ENCODE measurements at places on chromosomes 3 and 15.
A peak's percentile ranks its signal among the peaks of the same experiment; 100 is the strongest.

GRCh38 chr15:57921371-57921770 lies 144.1 kb downstream of the ALDH1A2 start:
- DNase-seq: no peak

GRCh38 chr3:33577588-33577987 lies 137.4 kb upstream of the UBP1 start:
- no peak for DNase-seq

DNA sequence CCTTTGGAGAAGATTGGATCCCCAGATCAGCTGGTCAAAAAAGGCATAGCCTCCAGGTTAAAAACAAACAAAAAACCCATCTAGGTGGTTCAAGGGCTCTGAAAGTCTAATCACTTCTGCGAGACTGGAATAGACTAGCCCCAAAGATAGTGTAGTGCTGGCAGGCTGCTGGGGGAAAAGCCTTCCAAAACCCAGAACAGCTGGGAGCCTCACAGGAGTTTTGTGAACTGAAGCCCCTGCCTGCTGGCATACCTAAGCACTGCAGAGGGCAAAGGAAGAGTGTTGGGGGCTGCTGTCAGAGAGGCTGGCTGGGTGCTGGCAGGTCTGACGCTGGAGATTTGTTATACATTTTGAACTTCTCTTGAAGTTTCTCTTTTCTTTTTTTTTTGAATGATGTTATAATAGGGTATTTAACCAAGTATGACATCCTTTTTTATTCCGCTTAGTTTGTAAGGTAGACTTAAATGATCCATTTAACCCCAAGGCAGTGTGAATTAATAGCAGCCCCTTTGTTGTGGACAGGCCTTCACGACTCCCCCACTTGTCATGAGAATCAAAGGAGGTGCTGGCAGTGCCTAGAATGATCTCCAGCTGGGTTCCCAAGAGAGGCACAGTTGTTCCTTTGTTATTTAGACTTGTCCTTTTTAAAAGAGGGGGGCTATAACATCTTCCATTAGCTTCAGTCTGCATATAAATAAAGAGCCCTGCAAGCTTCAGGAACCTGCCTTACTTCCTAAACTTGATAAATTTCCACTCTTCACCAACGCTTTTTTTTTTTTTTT lies 53.9 kb downstream of the CRTC3 start:
- no peak for DNase-seq

DNA sequence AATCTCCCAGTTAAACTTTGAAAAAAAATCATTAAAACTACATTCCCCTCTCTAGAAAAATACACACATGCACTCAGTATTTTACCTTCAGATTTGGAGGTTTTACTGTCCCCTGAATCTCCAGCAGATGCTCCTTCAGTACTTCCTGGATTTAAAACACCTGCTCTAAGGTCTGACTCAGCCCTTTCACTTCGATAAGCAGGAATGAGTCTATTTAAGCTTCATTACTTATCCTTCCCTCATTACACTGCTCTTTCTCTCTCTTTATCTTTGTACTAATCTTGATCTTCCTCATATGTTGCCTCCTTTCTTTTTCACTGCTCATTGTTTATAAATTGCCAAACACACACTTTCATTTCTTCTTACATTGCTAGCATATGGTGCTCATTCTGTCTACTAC lies 443.9 kb downstream of the DIPK2A start:
- DNase-seq: no peak

- DNase-seq: peak; percentile 37
These were observed 61.3 kb upstream of the CMTM8 start for GRCh38 chr3:32176989-32177701.

DNA sequence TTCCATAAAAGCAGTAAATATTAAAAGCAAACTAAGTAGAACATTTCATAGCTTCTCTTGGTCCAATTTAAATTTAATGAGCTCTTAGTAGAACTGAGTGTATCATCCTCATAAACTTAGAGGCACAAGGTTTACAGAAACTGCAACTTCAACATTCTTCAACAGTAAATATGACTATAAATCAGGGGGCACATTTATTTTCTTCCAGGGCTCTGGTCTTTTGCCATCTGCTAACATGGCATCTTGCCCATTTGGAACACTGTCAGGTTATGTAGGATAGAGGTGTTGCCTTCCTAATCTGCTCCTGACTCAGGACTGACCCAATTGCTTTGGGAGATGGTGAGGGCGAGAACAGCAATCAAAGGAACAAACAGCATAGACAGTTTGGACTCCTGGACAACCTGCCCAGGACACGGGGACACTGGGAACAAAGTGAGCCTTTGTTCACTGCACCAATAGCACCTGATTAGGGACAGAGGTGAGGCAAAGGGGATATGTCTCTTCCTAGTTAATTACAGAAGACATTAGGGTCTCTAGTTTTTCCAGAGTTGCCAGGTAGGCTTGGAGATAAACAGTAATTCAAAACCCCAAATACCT lies 610.2 kb upstream of the ROBO2 start:
- DNase-seq: no peak

GRCh38 chr3:60189304-60189703 lies 1061.9 kb downstream of the FHIT start:
- no peak for DNase-seq

DNA sequence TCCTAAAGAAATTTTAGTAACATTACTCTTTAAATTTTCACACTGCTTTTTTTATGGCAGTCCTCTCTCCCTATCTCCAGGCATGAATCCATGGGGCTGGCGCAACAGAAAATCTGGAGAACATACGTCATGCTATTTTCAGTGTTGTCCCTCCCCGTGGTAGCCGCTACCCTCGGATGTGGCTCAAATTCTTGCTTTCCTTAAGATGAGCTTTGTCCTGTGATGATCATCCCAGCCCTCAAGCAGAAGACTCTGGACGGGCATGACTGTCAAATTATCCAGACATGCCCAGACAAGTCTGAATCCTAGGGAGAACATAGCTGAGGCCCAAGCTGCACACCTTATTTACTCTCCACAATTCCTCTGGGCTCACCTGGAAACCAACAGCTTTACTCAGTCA lies 49.1 kb downstream of the FMN1 start:
- DNase-seq: no peak

DNA sequence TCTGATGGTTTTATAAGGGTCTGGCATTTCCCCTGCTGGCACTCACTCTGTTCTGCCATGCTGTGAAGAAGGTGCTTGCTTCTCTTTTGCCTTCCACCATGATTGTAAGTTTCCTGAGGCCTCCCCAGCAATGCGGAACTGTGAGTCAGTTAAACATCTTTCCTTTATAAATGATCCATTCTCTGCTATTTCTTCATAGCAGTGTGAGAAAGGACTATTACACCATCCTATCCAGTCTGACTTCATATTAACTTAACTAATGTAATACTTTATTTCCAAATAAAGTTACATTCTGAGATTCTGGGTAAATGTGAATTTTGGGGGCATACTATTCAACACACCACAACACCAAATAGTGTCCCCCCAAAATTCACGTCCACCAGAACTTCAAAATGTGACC lies 22.2 kb upstream of the MAP3K13 start:
- no peak for DNase-seq

DNA sequence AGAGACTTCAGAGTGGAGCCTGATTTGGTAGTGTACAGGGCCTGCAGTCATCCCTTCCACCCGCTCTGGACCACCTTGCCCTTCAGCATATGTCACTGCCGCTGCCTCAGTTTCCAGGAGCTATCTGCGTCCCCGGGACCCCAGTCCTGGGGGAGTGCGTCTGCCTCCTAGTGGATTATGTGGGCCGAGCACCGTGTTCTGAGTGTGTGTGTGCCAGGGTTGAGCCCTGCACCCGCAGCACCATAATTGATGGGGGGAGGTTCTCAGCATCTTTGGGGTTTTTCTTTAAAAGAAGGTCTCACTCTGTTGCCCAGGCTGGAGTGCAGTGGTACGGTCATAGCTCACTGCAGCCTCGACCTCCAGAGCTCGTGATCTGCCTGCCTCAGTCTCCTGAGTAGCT lies 33.6 kb downstream of the CD276 start:
- DNase-seq: no peak

GRCh38 chr3:159263750-159264553 lies 462.1 kb downstream of the MFSD1 start:
- no peak for DNase-seq

GRCh38 chr3:37181756-37182155 lies 7.4 kb upstream of the LRRFIP2 start:
- DNase-seq: no peak

- DNase-seq: no peak
These were observed 228.7 kb upstream of the CGNL1 start for GRCh38 chr15:57147621-57148020.

DNA sequence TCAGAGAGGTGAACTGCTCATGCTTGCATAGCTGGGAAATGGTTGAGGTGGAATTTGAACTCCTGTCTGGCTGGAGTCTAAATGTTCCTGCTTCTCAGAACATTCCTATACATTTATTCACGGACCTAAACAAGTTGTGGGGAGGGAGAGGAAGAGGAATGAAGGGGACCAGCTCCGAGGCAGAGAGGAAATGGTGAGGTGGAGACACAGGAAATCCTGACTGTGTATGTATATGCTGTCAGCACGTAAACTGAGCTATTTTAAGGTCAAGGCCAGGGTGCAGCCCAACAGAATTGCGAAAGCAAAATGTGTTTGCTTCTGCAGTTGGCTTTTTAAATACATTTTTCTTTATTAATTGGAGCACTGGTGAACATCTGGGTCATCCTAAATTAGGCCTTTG lies 74.1 kb upstream of the POMGNT2 start:
- no peak for DNase-seq

GRCh38 chr3:114527036-114527644 lies 233.3 kb downstream of the TIGIT start:
- no peak for DNase-seq

DNA sequence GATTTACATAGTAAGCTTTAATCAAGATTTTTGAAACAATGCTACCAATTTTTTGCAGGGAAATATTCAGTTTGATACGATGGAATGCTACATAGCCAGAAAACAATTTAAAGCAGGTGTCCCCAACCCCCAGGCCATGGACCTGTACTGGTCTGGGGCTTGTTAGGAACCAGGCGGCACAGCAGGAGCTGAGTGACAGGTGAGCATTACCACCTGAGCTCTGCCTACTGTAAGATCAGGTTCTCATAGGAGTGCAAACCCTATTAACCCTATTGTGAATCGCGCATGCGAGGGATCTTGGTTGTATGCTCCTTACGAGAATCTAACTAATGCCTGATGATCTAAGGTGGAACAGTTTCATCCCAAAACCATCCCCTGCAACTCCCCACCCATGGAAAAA lies 322.6 kb upstream of the NECTIN3 start:
- DNase-seq: no peak

DNA sequence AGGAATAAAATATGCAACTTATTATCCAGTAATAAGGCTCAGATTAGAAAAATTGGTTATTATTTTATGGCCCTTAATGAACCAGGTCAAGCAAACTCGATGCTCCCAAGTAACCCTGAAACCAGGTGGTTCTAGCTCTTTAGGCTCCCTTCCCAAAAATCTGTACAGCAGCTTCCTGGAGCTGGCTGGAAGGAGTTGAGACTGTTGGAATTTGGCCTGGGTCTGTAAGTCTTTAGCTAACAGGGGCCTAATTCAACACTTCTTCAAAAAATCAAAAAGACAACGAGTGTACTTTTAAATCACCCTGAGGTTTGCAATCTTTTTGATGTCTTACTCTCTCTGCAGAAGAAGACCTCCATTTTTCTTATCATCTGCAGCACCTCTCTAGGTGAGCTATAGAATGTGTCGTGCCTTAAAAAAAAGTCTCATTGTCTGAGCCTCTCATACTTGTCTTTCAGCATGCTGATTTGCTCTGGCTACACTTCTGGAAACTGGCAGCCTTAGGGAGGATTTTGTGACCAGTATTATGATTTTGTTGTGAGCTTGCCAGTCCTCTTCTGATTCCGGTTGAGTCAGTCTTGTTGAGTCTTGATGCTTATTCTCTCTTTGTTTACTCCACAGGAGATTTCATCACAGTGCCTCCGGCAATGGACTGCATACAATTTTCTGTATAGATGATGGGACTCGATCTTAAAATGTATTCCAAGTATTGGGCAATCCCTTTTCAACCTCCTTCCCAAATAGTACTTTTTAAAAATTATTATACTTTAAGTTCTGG lies 235.0 kb upstream of the KBTBD8 start:
- DNase-seq: no peak

DNA sequence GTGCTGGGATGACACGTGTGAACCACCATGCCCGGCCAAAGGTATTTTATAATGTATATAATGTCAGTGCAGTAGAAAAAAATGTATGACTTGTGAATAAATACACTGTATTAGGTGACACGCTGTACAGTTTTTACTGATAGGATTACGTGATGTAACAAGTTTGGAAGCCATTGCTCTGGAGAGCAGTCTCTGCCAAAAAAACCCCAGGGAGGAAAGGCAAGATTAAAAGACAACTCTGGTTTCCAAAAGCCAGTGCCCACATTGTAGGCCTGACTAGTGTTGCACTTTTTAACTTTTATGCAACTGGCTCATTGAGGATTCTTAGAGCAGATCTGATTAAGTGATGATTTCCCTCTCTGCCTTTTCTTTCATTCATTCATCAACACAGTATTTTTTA lies 62.0 kb upstream of the SLC2A2 start:
- DNase-seq: no peak

DNA sequence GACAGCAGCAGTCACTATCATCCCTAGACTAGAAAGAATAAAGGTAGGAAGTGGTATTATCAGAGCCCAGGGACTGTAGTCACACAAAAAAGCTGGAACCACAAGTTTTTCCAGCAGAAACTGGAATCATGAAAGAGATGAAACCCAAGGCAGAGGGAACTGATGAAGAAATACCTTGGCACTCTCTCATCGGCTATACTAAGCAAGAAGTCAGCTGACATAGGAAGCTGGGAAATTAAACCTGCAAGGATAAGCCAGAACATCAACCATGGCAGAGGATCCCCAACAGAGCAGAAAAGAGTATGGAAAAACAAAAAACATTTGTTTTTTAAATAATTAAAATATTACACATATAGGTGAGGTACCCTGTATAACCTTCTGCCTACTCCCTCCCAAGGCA lies 86.5 kb downstream of the AQR start:
- DNase-seq: no peak

DNA sequence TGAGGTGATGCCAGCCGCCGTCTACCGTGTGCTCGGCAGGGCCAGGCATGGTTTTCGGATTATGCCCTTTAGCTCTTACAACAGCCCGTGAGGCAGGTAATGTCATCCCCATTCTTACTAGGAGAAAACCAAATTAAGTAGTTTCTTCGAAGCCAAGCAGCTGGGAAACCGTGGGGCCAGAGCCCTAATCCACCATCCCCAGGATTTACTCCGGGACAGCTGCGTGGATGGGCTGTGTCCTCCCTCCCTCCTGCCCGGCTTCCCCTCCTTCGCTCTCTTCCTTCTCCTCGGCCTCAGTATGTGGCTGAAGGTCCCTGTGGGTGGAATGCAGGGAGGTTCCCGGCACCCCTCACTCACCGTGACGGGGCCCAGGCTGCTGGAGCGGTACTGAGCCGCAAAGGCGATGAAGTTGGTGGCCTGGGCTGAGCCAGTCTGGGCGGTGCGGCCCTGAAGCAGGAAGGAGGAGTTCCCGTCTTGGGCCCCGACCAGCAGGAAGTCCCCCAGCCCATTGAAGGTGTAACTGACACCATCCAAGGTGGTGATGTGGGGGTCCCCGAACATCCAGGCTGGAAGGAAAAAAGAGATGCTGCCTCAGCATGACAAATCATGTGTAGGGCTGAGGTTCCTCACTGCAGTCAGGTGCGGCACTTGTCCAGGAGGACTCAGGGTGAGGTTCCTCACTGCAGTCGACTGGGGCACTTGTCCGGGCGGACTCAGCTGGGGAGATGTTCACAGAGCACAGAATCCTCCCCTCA lies 42.5 kb downstream of the MUC20 start:
- DNase-seq: no peak

GRCh38 chr3:194285850-194286197 lies 65.3 kb downstream of the CPN2 start:
- DNase-seq: no peak
